Fibroblast of the conjunctiva (primary cell): ENCODE measurements at places on chromosomes 12 and 14.

DNA sequence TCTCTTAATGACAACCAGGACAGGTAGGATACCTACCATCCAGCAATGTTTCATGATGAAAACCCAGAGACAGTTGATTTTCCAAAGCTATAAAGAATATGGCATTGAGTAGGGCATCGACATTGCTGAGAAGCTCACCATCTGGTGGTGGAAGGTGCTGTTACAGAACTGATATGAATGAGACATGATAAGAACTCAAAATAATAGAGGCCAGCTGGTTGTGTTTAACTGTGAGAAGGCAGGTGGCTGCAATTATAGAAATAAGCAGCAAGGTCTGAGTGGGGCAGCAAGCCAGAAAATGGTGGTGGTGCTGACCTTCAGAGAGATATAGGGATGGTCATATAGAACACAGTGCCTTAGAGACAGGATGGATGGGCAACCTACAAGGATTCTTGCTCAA, 449.7 kb downstream of the BTG1 start:
- no peak for DNase-seq

GRCh38 chr12:6684609-6685008, 4.6 kb downstream of the ZNF384 start:
- DNase-seq: peak; percentile 5

DNA sequence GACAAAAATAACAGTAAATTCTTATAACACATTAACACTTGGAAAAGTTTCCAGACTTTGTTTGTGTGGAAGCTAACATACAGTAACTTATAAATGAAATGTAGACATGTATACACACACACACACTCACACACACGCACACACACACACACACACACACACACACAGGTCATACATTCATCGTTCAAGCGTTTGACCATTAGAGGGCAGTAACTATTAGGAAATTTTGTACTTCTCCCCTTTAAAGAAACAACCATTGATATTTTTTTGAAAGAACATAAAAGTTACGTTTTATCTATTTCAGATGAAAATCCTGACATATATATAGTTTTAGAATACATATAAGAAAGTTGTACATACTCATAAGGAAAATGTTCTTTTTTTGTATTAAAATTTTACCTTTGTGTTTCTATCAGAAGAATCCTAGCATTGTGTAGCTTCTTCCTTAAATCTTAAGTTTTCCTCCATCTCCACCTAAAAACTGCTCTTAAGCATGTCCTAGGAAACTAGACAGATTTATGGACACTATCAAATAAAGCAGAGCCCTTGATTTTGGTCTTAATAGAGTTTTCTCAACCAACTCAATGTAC, 29.0 kb downstream of the PTPRQ start:
- DNase-seq: peak; percentile 70

- no peak for DNase-seq
Measured at GRCh38 chr14:51401756-51402155, 161.7 kb downstream of the TMX1 start.

GRCh38 chr12:121649819-121650353, 19.6 kb downstream of the MORN3 start:
- no peak for DNase-seq

DNA sequence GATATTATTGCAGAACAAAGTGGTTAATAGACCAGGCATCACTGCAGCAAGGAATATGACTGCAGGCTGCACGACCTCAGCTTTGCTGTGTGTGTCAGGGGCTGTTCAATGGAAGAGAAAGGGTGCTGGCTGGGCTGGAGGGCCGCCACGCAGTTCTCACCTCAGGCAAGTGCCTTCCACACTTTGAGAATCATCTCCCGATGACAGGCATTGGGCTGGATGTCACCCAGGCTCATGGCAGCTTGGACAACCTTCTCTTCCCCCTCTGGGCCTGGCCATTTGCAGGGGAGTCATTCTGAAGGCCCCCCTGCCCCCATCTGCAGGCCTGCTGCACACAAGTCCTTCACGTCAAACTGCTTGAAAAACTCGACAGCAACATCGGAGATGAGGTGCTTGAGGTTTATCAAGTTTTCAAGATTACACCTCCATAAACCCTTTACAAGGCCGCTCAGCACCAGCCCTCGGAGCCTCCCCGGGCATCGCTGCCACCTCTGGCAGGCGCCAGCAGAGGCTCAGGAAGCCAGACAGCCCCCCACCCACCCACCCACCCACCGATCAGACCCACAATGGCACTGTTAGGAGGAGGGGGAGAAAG, 165.9 kb upstream of the GSC start:
- no peak for DNase-seq
